ENCODE measurements at places on chromosomes 1 and 21.

- no peak for DNase-seq
Observed at GRCh38 chr1:115413208-115413607, 75.2 kb upstream of the NGF start.

- DNase-seq: no peak
Observed at GRCh38 chr1:185539277-185539943, 194.8 kb upstream of the HMCN1 start.

- no peak for DNase-seq
Observed at GRCh38 chr1:23050201-23050600, 30.9 kb downstream of the KDM1A start.

DNA sequence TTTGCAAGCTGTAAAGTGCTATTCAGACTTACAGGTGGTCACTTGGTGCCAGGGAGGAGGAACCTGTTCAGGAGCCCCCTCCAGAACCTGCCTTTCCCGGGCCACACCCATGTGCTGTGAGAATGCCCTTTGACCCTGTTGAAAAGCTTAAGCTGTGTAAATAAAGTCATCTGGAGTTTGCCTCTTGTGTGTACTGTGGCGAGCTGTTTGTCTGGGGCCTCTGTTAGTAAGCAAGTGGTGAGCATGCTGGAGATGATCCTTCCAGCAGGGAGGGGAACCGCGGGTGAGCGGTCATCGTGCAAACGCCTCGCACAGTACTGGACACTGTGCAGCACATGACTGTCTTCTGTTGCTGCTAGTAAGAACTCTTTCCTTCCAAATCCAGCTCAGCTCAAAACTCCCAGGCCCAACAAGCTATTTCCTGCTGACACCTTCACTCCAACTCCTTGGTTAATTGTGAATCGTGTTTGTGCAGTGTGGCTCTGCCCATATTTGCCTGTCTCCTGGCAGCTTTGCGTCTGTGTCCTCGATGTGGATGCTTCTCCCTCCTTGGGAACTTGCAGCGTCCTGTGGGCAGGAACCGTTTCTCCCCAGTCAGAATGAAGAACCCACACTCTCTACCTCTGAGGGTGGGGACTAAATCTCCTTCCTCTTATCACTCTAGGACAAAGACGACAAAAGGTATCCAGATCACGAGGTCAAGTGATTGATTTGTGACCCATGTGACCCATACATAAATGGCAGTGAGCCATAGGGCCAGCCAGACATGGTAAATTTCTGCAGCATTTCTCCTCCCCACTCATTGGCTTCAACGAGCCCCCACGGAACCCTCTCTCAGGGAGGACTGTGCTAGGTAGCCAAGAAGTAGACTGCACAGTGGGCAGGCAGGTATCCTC lies 13.9 kb upstream of the BTG2 start:
- peak; percentile 58 for DNase-seq

GRCh38 chr1:4071653-4072052 lies 171.6 kb upstream of the C1orf174 start:
- DNase-seq: no peak

DNA sequence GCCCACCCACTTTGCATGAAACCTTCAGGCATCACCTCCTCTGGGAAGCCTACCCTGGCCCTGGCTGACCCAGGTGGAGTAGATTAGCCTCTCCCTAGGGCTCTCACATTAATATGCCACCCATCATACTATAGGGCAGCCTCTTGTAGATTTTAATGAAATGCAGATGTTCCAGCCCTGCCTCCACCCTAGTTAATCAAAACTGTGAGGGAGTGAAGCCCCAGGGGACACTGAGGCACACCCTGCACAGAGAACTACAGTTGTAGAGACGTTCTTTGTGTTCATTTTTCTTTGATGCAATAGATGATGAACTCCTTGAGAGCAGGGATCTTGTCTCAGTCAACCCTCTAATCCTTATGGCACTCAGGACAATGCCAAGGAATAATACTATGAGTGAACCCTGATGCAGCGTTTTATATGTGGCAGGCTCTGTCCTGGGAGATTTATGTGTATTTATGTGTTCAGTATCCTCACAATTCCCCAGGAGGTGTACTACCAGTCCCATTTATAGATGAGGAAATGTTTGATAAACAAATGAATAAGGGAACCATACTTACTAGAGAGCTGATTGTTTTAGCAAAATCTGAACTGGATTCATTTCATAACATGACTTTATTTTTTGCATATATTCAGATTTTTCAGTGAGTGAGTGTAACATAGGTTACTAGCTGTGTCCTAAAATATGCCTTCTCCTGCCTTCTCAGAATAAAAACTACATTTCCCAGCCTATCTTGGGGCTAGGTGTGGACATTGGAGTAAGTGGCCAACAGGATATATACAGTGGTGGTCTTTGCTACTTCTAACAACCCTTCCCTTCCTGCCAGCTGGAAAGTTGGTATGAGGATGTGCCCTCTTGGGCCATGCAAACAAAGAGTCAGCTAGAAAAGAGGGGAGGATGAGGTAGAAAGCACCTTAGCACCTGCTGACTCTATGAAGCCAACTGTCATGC lies 23.5 kb upstream of the PRELP start:
- DNase-seq: no peak
